ENCODE measurements at places on chromosomes 2 and 18. TPM values are rescaled to one million over a fixed set of nuclear protein-coding genes. Genes with fewer than 3 reads are reported as not detected.

GRCh38 chr2:156663757-156664409, 227.7 kb downstream of the GPD2 start:
- no peak for DNase-seq

DNA sequence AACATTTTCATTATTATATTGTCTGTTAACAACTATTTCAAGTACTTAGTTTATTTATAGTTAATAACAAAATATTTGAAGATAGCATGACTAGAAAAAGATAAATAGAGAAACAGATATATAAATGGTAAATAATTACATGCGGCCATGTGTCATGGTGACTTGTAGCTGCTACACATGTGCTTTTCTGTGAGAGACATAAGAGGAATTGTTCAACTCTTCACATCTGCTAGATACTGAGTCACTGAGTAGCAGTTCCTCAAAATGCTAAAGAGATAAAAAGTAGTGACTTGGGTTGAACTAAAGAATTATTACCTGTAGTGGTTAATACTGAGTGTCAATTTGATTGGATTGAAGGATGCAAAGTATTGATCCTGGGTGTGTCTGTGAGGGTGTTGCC, 37.5 kb upstream of the SCN9A start:
- no peak for DNase-seq

GALNT14 gene
- total RNA-seq: not detected

DNA sequence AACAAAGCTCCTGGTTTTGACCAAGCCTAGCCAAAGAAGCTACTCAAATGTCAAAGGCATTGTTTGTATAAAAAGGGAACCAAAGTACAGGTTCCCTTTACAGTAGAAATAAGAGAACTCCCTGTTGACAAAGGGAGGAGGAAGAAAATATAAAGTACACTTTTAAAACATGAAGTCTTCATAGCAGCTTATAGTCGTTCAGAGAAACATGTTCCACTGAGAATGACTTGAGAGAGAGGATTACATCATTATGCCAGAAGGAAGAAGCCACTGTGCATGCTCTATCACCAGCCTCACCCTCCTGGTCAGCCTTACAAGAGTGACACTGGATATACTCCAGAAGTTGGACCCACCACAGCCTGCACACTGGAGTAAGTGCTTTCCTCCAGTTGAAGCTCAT, 2.5 kb upstream of the DHRS9 start:
- no peak for DNase-seq

LGALSL gene
- total RNA-seq: 5.4 TPM

TCF23 gene
- not detected for total RNA-seq

DLX2 gene
- total RNA-seq: 0.47 TPM

GPATCH11 gene
- 10.5 TPM for total RNA-seq

PARD6G gene
- 0.20 TPM for total RNA-seq

EHD3 gene
- 3.5 TPM for total RNA-seq

DNA sequence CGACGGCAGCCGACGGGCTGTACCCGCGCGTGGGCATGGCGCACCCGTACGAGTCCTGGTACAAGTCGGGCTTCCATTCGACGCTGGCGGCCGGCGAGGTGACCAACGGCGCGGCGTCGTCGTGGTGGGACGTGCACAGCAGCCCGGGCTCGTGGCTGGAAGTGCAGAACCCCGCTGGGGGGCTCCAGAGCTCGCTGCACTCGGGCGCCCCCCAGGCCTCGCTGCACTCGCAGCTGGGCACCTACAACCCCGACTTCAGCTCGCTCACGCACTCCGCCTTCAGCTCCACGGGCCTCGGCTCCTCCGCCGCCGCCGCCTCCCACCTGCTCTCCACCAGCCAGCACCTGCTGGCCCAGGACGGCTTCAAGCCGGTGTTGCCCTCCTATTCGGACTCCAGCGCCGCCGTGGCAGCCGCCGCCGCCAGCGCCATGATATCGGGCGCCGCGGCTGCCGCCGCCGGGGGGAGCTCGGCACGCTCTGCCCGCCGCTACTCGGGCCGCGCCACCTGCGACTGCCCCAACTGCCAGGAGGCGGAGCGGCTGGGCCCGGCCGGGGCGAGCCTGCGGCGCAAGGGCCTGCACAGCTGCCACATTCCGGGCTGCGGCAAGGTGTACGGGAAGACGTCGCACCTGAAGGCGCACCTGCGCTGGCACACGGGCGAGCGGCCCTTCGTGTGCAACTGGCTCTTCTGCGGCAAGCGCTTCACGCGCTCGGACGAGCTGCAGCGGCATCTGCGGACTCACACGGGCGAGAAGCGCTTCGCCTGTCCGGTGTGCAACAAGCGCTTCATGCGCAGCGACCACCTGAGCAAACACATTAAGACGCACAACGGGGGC, 2.0 kb downstream of the SP9 start:
- DNase-seq: no peak

LAMA3 gene
- not detected for total RNA-seq

- DNase-seq: no peak
Observed at GRCh38 chr2:64751286-64752260, 97.9 kb upstream of the SERTAD2 start.

GRCh38 chr2:39380525-39381150, 56.4 kb downstream of the MAP4K3 start:
- no peak for DNase-seq

DNA sequence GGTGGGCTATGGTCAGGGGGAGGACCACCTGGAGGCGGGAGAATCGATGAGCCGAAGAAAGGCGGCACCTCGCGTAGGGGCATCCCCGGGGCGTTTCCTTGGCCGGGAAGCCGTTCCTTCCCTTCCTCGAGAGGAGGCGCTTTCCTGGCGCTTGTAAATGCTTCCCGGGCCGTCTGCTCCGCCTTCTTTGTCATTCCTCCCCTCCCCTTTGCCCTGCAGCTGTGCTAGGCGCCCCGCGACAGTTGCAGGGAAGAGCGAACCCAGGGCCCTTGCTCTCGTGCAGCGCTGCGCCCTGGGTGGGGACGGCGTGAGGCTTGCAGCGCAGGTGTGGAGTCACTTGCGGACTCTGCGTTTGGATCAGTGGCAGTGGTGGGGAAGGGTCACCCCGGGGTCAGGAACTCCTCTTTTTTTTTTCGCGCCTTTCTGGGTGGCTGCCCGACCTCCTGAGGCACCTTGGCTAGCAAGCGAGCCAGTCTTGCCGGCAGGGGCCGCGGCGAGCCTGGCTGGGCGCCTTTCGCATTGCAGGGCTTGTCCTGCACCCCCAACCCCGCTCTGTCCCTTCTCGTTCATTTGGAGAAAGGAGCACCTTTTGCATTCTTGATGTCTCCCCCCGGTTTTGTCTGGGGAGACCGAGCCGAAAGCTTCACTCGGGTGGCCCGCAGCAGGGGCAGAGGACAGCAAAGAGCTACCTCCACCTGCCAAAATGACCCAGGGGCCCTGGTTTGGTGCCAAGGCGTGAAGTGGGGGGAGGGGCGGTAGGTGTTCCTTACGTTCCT, 858 bp downstream of the KCNS3 start:
- DNase-seq: no peak

DNA sequence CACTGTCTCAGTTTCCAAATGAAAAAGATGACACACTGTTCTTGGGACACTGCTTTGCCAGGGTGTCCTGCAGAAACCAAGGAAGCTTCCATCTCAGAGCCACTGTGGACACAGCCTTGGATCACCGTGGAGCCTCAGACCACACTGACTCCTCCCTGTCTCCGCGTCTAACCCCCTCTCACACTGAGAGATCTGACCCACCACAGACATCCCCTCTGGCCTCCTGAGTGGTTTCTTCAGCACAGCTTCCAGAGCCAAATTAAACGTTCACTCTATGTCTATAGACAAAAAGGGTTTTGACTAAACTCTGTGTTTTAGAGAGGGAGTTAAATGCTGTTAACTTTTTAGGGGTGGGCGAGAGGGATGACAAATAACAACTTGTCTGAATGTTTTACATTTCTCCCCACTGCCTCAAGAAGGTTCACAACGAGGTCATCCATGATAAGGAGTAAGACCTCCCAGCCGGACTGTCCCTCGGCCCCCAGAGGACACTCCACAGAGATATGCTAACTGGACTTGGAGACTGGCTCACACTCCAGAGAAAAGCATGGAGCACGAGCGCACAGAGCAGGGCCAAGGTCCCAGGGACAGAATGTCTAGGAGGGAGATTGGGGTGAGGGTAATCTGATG, 113.4 kb upstream of the PKDCC start:
- DNase-seq: no peak

DNA sequence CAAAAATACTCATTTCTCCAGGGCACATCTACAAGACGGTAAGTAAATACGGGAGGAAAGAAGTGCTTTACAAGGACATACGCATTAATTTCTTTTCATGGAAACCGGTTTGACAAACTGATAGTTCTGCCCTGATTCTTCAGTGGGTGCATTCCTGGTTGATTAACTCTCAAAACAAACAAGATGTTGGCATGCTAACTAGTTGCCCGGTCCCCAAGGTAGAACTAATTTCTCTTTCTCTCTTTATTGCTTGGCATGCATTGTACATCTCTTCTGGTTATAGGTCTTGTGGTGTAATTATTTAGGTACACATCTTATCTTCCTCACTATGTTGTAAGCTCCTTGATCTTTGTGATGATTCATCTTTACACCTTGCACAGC, 46.9 kb upstream of the SPATS2L start:
- no peak for DNase-seq
